ENCODE measurements at places on chromosomes 1 and 21.

- DNase-seq, result no peak
Observed at GRCh38 chr21:37435120-37435519, 68.5 kb downstream of the DYRK1A start.

DNA sequence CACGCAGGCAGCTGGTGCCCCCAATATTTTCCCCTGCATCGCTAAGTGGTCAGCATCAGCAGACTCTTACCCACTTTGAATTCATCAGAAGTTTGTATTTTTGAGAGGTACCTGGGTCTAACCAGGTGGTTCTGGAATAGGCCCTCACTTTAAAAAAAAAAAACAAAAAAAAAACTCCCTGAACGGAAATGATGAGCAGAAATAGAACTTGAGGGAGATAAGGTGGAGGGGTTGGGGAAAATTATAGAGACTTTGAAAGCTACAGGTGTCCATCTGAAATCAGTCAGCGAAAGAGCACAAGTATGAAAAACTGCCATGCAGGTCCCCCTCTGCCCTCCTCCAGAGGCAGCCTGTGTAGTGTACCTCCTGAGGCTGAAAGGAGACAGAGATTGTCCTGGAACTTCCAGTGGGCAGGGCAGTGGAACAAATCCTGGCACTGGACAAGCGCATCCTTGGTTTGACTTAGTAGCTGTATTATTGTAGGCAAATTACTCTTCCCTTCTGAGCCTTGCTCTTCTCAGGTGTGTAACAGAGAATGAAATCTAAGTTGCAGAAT, 1.2 kb downstream of the SLAMF7 start:
- no peak for DNase-seq

- DNase-seq, result no peak
Observed at GRCh38 chr21:28207436-28208173, 785.1 kb downstream of the LTN1 start.

DNA sequence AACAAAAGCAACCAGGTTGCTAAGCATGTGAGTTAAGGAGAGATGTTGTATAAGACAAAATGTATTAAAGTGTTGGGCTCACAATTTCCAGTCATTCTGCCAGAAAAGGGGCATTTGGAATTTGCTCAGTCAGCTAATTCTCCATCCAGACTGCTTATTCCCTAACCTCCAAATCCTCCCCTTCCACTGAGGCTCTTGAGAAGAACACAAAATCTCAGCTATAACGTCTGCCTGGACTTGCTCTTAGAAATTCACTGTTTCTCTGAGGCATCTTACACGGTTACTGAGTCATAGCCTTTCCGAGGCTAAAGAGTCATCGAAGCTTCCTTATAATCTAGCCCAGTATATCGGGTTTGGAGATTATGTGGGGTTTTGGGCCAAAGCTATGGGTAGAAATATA, 548.2 kb upstream of the ADGRL4 start:
- no peak for DNase-seq

GRCh38 chr1:95313527-95313926, 79.5 kb downstream of the RWDD3 start:
- no peak for DNase-seq

GRCh38 chr1:28437264-28437923, 67.9 kb downstream of the PHACTR4 start:
- DNase-seq, result no peak

DNA sequence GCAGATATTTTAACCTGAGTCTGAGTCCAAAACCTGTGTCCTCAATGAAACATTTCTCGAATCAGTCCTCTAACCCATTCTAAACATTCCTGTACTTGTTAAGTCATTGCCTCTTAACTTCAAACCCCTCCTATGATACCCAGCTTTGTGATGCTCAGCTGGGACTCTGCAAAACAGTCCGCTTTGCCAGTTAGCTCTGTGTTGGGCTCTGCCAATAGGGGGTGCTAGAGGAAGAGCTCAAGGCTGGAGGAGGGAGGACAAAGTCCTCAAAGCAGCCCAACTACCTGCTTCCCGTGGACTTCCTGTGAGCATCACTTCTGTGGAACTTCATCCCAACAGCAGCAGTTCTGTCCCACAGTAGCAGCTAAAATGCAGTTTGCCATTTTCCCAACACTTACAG, 38.1 kb upstream of the SYT14 start:
- DNase-seq, result no peak

GRCh38 chr1:196056966-196057365, 551.3 kb downstream of the KCNT2 start:
- DNase-seq, result no peak

GRCh38 chr1:16048573-16049189, 5.1 kb downstream of the CLCNKB start:
- no peak for DNase-seq
